ENCODE measurements at places on chromosomes 2 and 18.

DNA sequence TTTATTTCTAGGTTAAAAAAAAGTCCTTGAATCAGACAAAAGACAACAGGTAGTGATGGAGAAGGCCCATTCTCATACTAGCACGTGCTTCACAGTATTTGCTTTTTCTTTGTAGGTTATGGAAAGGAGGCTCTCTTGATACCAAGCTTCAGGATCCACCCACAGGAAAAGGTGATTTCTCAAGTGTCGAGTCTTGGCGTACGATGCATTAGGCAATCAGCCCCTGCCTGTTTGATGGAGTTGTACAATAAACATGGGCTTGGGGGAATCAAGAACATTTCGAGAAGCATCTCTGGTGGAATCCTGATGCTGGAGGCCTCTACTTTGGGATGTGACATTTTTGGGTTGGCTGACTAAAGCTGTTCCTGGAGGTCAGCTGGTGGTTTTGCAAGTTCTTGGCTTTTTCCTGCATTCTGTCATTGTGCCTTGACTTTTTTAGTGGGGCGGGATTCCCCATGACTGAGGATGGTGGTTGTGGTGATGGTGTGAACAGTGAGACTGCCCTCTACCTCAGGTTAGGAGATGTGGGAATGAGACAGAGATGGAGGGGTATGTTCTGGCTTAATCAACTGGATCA, 231.5 kb upstream of the SPRED2 start:
- DNase-seq: no peak

DNA sequence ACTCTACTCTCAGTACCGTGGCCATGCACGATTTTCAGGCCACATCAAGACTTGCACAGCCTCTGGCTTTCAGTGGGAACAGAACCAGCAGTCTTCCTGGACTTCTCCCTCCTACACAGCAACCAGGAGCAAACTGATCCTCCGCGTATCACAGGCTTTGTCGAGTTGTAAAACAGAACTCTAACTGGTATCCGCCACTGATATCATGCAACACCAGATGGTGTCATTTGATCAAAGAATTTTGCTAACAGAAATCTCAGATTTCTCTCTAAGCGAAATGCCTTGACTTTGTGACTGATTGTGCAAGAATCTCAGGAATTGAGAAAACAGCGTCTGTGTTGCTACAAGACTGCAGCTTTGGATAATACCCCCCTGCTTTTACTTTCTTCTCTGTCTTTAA, 85.7 kb downstream of the COPS8 start:
- no peak for DNase-seq

DNA sequence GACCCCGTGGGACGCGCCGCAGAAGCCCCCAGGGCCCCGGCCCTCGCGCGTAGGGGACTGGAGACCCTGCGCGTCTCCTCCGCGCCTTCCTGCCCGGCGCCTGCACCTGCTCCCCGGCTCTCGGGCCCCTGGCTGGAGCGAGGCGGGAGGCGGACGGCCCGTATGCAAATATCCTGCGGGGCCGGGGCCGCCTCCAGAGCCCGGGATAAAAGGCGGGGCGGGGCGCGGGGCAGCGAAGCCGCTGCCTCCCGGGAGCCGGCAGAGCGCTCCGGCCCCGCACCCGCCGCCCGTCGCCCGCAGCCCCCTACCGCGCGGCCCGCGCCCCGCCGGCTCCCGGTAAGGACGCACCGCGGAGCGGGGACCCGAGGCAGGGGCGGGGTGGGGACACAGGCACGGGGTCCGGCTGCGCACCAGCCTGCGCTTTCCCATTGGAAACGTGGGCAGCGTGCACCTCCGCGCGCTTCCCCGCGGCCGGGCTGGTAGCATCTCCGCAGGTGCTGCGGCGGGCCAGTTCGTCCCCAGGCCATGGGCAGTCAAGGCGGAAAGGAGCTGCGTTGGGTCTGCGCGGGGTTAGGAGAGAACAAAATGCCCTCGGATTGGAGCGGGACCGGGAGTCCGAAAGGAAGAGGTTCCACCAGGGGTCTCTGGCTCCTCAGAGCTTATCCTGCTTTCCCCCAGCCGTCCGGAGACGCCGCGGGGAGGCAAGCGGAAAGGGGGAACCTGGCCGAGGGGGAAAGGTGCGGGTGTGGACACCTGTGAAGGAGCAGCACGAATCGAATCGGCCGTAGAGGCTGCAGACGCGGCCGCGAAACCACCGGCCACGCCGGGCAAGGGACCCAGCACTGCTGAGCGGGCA, at the start of gene ATP6V1C2:
Gene ATP6V1C2 (plus strand): TSS at position 235 of the 856 bp plus-strand sequence. CDS start 1,220 bp downstream, outside the sequence.
- peak; percentile 56 for DNase-seq

DNA sequence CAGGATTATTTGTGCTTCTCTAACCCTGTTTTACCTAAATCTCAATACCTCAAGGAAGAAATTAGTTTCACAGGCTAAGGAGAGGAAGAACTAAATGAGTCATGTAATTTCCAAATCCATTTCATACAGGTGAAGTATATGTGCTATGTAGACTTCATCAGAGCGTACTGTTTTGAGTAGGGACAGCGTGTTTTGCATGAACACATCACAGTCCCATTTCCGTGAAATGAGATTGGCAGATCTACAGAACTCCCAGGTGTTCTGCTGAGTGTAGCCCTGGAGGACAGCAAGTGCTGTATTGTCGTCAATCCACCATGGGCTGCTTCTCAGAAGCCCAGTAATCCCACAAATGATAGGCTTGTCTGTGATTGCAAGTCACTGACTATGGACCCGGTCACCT, 97.7 kb downstream of the XRCC5 start:
- no peak for DNase-seq

- no peak for DNase-seq
Measured at GRCh38 chr2:5980450-5981190, 288.4 kb downstream of the SOX11 start.

DNA sequence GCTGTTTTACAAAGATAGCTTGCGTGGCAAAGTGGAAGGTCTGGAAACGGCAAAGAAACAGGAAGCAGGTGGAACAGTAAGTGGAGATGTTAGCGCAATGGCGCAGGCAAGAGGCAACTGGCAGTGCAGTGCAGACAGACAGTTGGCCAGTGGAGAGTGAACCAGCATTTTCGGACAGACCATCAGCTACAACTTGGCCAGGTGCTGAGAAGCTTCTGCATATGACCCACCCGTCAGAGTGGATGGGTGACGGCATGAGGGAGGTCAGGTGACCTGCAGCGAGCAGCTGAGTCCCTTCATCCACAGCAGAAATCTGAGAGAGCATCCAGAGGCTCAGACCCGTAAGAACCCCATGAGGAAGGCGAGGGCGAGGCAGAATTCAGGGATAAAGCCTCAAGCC, 33.8 kb downstream of the NPC1 start:
- no peak for DNase-seq

DNA sequence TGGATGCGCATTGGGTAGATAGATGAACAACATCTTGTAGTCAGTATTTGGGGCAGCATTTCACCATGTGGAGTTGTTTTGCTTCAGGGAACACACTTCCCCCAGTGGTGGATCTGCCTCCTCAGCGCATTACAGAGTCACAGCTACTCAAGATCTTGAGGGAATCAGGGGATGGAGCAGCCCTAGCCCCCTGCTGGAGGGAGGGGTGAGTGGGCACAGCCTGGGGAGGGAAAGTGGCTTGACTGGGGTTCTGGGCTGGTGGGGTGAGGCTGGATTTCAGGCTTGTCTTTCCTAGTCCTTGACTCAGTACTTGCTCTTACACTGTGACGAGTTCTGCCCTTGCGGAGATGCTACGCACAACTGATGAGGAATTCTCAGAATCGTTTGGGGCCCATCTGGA, 271.0 kb upstream of the HS6ST1 start:
- DNase-seq: no peak

DNA sequence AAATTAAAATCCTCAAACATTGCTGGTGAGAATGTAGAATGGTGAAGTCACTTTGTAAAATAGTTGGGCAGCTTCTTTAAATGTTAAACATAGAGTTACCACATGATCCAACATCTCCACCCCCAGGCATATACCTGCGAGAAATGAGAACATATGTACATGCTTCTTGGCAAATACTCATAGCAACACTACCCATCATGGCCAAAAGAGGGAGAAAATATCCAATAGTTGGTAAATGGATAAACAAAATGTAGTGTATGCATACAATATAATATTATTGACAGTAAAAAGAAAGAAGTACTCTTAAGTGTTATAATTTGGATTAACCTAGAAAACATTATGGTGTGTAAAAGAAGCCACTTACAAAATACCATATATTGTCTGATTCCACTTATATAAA, 185.9 kb downstream of the CDH7 start:
- DNase-seq: no peak

DNA sequence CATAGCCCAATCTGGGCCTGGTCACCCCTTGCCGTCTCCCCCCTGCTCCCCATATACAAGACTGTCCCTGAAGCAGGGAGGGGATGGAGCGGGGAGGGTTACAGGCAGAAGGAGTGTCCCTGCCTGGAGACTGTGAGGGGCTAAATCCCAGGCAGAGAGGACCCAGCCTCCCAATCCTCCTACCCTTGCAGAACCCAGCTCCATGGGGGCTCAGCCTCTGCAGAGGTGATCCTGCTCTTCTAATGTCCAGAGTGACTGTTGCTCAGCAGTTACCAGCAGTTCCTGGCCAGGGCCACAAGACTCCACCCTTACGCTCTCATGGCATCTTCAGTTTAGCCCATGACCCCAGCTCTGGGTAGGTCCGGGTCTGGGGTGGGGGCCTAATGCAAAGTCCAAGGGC, 58.1 kb downstream of the COA5 start:
- no peak for DNase-seq

DNA sequence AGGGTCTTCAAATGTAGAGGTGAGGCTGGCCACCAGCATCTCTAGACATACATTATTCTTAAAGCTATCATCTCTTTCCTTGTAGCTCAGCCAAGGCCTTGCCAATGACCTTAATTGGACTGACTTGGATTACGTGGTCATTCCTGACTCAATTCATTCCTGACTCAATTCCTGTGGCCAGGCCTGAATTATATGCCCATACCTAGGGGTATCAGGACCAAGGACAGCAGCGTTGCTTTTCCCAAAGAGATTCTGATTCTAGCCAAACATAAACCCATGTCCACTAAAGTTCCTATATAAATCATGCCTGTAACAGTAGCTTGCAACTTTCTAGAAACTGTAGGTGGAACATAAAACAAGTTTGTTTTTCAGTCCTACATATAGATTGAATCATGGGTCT, 231.7 kb downstream of the ARL6IP6 start:
- DNase-seq: peak; percentile 20

DNA sequence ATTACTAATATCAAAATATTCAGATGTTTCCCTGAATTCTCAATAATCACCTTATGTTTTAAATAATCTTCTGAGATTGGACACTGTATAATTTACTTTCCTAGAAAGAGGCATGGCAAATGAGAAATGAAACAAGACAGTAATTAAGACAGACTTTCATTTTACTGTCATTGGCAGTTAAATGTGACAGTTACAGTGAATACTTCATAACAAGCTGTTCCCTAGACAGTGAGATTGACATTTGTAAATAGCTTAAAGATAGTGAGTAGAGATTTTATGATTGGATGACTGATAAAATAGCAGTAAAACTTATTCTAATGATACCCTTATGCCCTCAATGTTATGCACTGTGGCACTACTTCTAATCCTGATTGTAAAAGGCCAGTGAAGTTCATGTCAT, 524.9 kb upstream of the TMEFF2 start:
- DNase-seq: no peak

DNA sequence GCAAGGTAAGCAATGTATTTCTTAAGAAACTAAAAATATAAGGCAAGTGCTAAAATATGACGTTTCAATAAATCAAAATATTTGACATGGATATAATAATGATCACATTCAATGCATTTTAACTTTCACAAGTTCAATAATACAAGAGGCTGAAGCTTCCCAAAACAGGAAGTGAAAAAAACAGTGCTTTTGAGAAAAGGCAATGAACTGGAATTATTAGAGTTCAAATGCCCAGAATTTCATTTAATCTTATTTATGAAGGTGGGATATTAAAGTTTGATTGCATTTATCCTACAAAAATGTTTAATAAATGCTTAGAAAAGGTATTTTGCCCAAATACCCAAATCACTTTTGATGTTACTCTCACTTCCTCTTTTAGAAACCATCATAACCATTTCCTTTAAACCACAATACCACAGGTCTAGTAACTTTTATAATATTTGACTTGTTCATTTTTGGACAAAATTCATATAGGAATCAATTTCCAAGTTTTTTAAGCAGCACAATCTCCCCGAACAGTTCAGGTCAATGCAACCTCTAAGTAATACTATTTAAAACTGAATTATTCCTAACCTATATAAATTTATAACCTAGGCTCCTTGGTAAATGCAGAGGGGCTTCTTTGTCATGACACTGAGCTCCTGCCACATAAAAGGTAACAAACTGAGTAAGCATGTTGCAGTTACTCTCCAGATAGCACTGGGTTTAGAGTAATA, 2.1 kb downstream of the NCKAP1 start:
- no peak for DNase-seq

GRCh38 chr2:120912101-120912985, 176.7 kb downstream of the GLI2 start:
- no peak for DNase-seq

DNA sequence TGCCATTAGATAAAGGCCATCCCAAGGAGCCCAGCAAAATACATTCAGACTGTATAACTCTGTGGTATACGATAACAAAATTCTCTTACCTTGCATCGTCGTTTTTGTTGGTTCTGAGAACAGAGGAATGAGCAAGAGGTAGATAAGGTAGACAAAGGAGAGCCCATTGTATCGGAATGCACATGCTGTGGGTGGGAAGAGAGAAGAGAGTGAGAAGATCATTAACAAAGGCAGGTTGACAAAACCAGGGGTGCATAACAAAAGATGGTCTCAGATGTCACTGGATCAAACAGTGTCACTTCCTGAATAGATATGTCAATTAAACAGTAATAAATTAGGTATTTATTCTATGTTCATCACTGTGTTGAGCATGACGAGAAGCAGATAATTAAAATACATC, 83.3 kb downstream of the PIEZO2 start:
- DNase-seq: no peak

DNA sequence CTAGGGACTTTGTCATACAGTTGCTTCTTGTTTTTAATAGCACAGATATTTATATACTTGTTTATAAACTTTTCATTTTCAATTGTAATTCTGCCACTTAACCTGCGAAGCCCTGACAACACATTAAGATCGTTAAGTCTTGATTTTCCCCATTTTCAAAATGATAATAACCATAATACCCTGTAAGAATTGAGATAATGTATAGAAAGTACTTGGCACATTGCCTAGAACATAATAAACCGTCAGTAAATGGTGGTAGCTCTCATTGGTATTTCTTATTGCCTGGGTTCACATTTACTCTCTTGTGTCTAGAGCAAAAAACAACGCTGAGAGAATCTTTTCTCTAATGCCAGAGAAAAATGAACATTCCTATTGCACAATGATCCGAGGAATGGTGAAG, 18.6 kb downstream of the PTCD3 start:
- no peak for DNase-seq

- no peak for DNase-seq
Measured at GRCh38 chr18:32548688-32549087, 78.0 kb upstream of the GAREM1 start.
